ENCODE measurements at places on chromosomes 16 and 17.

DNA sequence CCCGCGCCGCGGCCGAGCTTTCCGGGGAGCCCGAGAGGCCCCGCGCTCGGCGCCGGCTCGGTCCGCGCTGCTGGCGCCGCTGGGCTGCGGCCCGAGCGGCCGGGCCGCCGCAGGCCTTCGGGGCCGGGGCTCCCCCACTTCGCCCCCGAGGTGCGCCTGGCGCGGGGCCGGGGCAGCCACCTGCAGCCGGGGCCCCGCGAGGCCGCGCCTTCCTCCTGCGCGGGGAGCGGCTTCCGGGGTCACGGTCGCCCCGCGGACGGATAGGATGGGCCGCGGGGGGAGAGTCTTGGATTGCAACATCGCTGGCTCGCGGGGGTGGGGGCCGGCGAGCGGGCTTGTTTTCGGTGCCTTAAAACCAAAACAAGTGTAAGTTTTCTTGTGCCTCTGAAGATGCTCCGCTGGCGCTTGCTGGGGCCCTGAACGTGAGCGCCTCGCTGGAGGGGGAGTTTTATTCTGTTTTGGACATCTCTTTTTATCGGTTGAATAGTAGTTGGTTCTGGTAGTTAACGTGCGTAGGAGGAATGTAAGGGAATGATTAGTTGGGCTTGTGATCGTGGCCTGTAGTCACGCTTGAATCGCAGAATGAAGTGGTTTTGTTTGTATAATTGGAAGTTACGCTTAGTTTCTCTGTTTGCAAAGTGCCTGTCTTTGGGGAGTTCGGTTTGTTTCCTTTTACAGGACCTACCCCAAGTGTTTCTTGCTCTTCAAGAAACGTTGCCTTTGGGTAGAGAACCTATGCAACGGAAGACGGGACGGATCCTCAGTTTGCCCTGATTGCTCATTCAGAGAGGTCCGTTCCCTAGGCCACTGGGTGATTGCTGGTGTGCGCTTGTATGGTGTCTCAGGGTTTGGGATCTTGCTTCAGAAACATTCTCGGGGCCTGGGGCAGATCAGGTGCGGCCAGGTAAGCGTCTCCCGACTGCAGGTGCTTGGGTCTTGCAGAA is 724 bp downstream of the UBE2I start:
- peak; percentile 40 for DNase-seq

DNA sequence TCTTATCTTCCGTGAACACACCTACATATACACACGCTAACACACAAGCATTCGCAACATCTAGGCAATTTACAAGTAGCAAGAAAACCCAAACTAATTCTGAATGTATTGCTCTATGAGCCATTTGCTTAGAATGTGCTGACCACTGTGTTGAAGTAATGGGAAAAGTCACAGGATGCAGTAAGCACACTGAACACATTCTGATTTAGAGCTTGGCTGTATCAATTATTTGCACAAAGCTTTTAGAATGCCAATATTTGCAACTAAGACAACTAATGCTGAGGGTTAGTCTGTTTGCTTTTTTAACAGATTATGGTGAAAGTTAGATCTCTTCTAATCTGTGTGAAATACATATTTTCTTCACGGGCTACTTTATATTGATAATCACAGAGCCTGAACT is 179.8 kb upstream of the ELAC2 start:
- DNase-seq, result no peak

- DNase-seq, result no peak
Measured at GRCh38 chr17:2172999-2173398, 118.1 kb downstream of the HIC1 start.

DNA sequence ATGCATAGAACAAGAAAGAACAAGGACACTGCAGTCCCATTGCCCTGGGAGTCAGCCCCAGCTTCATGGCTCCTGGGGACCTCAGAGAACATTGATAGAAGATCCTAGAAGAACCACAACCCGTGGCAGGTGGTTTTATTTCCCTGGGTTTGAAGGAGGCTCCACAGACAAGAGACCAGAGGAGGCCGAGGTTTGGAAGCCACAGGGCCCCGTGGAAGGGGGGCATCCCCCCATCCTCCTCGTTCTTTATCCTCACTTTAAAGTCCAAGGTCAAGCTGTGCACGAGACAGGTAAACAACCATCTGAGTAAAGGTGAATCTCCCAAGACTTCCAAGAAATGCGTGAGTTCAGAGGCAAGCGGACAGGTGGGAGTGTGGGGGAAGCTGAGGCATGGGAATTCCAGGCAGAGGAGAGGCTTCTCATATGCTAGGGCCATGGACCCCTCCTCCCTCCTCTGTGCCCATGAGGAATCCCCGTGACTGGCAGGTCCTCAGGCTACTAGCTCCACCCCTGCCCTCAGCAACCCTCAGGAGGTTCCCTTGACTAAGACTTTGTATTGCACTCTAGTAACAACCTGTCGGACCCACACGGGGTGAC is 849 bp upstream of the SULT1A1 start:
- DNase-seq, result no peak

DNA sequence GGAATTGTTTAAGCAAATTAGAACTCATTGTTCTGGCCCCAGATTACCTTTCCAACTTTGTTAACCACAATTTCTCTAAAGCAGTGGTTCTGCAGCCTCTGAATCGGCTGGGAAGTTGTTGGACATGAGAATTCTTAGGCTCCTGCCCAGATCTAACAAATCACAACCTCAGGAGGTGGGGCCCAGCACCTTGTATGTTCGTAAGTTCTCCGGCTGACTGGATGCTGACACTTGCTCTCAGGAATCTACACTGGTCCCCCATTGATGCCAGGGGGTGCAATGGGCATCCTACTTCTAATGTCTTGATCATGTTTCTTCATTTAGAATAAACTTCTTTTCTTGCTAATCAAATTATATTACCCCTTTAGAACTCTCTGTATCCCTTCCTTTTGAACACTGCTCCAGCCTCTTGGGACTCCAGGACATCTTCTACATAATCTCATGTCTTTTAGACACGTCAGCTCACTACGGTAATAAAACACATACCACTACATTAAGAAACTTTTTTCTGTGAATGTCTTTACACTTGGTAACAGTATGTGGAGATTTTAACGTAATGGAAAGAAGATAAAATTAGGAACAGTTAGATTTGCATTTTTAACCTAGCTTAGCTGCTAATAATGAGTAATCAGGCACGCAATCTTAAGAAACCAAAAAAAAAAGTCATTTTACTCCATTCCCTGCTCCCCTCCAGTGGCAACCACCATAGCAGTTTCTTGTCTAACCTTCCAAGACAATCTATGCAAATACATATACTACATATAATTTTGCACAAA is 143.2 kb downstream of the ITFG1 start:
- DNase-seq, result no peak

DNA sequence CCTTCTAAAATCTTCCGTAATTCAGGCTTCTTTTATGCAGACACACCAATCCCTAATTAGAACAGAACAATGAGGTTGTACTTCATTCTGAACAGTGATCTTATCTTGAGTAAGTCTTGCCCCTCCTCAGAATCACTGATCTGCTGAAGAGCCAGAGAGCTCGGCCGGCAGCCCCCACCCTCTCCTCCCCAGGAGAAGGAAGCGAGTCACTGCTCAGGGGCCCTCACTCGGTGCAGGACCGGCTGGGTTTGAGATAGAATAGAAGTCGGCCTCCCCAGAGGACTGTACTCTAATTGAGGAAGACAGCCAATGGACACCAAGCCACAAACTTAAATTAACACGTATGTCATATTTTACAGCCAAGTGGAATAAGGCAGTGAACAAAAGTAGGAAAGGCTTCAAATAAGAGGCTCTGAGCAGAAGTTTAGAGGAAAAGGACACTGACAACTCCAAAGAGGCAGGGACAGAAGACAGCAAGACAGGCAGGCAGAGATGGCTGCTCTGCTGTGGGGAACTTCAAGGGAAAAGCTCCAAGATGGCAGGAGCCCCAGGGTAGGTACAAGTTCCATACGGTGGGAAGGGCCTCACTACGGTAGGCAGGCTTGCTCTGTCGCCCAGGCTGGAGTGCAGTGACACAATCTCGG is 18.6 kb downstream of the CREBBP start:
- no peak for DNase-seq

- DNase-seq, result no peak
Measured at GRCh38 chr16:78444-79150, 572 bp downstream of the MPG start.

DNA sequence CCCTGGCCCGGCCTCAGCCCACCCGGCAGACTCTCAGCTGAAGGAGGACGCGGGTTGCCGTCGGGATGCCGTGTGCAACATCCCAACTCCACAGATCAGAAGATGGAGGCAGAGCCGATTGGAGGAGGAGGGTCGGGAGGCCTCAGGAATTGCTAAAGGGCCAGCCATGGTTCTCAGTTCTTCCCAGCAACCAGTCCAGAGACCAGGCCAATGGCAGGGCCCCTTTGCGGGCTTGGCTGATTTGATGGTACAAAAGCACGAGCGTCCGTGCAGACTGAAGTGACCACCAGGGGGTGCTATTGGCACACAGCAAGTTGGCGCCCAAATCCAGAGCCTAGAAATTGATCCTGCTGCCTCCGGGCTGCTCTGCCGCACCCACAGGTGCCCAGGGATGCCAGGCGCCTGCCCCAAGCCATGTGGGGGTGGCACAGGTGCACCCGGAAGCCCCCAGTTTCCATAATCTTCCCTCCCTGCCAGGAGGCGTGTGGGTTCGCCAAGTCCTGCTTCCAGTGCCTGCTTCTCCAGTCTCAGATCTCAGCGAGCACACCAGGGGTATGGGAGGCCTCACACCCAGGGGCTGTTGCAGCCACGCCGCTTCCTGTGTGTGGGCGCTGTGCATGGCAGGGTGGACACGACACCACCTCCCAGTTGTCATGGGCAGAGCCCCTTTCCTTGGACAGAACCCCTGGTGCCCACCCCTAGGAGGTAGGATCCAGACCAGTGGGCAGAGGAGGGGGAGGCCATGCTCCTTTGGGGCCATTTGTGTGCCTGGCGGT is 7.1 kb upstream of the TEX19 start:
- DNase-seq, result peak; percentile 50

DNA sequence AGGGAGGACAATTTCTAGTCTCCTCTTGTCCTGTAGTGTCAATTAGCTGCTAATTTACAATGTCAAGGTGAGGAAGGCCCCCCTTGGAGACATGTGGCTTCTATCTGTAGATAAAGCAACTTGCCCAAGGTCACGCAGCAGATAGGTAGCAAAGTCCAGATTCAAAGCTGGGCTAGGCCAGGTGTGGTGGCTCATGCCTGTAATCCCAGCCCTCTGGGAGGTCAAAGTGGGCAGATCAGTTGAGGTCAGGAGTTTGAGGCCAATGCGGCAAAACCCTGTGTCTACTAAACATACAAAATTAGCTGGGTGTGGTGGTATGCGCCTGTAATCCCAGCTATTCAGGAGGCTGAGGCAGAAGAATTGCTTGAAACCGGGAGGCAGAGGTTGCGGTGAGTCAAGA is 11.1 kb downstream of the TRPV3 start:
- no peak for DNase-seq

DNA sequence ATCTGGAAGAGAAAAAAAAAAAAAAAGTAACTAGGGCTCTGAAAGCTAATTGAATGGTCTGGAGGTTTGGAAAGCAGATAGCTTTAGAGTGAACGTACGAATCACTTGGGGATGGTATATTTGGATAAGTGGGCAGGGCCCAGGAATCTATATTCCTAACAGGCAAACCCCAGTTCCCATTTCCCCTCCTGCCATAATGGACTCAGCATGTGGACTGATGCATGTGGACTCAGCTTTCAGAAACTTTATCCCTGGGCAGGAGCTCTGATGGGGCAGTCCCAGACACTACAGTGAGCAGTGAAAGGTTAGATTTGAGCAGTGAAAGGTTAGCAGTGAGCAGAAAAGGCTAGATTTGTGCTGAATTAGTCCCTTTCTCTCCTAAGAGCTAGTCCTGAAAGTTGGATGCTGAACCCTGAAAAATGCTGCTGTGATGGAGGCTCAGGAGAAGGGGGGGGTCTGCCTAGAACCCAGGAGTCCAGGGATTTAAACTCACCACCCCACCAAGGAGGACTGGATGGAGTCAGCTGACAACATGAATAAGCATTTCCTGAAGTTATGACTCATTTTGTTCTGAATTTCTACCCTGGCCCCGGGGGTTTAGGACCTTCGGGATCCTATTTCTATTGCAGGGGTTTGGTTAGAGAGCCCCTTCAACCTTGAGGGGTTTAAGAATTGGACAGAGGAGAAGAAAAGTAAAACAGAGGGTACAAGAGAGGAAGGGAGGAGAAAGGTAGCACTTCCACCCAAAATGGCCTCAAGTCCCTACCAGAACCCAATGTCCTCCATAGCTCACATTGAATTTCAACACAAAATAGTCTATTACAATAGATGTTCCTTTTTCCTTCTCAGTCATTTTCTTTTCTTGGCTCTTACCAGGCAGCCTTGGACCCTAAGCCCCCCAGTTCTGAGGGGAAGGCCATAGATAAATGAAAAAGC is 10.3 kb upstream of the FZD2 start:
- no peak for DNase-seq
